ENCODE measurements at places on chromosomes 6 and 20.

- DNase-seq = no peak
These were observed 98.7 kb upstream of the RUNX2 start for GRCh38 chr6:45229416-45229815.

DNA sequence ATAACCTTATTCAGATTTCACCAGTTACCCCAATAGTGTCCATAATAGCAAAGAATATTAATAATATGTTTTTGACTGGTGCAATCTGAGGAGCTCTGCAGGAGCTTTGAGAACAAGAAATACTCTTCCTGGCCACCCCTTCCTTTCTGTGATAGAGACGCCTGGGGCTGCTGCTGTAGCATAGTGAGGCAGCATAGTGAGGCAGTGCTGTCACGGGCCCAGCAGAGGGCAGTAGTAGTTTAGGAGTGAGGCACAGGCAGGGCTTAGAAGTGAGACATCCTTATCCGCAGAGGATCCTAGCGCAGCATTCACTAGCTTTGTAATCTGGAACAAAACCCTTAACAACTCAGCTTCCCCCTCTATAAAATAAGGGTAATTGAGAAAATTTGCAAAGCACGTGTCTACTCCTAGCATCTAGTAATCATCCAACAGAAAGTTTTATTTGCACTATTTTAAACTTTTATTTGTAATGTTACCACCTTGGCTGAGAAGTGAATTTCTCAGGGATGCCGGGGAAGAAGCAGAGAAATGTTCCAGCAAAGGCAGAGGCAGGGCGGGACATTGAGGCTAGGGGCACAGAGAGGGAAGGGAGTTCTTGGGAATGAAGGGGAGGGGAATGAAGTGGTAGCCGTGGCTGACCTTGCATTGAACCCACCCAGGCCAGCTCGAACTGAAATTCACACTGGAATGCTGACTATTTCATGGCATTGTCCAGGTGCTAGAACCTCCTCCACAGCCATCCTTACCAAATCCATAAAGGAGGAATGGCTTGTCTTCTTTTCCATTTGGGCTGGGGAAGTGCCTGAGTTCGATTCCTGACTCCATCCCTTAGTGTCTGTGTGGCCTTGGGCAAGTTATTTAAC is 78.8 kb downstream of the CDS2 start:
- DNase-seq = no peak

DNA sequence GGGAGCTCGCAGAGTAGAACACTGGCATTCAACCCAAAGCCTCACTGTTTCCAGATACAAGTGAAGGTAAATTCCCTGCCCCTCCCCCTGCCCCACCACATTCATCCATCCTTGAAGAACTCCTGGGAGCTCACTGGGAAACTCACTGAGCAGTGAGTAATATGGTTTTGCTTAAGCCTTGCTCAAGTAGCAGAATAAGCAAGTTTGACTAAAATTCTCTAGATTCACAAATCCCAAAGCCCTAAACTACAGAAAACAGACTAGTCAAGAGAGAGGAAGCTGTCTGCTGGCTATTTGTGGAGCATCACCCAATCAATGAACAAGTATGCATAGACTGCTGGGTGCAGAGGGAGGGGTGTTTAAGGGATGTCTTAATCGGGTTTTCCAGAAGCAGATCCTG is 82.1 kb downstream of the UNC5CL start:
- no peak for DNase-seq

DNA sequence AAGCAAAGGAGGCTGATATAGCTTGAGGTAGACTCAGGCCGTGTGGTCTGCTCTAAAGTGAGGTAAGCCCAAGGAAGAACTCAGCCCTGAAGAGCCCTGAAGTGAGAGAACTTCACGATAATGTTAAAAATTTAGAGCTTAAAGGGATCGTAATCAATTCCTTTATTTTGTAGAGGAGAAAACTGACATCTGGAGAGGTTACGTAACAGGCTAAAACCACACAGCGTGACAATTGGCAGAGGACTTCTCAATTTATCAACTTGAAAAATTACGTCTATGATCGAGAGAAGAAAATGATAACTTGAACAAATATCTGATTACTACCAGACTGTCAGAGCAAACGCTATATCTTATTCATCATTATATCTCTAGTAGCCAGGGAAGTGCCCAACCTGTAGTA is 121.8 kb upstream of the FOXO3 start:
- no peak for DNase-seq

GRCh38 chr6:47762502-47762901 is 19.3 kb upstream of the OPN5 start:
- DNase-seq = no peak

GRCh38 chr6:143934331-143934730 is 70.1 kb downstream of the ZC2HC1B start:
- DNase-seq = no peak

DNA sequence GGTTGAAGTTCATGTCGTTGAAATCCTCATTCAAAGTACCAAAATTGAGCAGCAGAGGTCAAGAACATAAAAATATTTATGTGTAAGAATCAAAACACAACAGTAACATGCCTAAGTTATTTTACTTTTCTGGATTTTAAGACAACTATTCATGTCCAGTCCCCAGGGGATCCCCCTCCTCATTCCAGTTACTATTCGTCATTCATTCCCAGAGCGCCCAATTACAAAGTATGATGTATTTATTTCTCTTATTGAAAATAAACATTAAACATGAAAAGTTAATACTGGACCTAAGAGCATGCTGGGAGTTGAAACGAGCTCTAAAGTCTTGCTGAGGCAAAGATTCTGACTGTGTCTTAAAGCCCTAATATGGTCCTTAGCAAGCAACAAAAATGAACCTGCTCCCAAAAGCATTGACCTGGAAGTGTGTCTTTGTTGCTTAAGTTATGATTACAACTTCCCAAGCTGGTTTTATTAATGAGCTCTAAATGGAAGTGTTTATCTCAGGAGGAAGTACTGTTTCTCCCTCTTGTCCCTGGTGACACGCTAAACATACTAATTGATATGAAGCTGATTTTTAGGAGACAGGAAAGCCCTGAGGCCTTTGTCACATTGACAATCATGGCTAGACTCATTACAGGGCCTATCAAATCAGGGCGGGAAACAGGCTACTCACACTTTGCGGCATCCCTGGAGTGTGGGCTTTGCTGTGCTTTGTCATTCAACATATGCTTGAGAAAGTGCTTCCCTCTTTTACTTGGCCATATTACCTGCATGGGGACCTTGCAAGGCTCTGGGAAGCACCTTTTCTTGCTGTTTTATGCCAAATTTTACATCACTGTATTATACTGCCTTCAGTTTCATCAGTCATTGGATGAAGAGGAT is 192.2 kb upstream of the DTNBP1 start:
- no peak for DNase-seq

DNA sequence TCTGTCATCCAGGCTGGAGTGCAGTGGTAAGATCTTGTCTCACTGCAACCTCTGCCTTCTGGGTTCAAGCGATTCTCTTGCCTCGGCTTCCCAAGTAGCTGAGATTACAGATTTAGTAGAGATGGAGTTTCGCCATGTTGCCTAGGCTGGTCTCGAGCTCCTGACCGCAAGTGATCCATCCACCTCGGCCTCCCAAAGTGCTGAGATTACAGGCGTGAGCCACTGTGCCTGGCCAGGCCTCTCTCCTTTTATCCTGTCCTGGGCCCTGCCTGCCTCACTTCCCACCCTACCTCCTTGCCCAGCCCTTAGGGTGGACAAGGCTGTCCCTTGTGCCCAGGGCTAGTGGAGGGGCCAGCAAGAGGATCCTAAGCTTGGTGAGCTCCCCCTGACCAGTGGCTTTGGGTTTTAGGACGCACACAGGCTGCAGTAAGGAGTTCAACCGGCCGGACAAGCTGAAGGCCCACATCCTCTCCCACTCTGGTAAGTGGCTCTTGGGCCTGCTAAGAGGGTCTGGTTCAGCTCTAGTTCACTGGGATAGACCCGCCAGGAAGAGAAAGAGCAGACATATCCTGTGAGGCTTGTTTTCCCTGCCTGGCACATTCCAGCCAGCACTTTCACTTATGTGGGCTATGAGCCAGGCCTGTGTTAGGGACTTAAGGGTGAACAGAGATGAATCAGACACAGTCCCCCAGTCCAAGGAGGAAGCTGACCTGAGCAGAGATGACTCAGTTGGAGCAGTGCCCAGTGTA is 21.9 kb upstream of the CHMP4B start:
- no peak for DNase-seq

DNA sequence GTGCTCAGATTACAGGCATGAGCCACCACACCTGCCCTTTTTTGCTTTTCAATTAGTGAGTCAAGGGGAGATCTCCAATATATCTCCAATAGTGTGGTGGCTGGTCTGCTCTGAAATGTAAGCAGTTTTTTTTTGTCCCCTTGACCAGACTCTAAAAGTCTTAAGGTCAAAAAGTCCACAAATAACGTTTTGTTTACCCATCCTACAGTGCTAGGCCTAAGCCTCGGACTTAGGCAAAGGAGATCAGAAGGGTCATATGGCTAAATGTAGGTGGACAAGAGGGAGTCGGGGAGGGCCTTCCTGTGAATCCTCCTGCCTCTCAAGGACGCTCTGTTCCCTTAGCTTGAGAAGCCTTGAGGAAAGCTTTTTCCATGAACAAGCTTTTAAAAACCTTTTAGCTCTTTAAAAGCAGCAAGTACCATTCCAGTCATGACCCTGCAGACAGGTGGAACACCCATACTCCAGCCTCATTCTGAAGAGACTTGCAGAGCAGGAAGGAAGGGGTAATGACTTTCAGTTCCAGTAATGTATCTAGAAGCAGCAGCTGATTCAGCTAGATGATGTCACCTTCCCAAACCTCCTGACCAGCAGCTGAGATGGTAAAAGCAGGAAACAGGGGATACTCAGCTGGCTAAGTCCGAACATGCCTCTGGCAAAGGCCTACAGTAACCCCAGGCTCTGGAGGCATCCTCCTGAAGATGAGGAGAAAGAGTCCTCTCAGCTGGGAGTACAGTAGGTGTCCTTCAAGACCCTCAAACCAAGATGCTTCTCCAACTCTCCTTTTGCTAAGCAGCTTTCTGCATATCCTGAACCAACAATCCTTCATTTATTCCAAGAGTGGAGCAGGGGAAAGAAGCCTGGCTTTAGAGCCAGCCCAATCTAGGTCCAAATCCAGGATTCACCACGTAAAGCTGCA is 23.6 kb downstream of the BCL2L1 start:
- DNase-seq = no peak

DNA sequence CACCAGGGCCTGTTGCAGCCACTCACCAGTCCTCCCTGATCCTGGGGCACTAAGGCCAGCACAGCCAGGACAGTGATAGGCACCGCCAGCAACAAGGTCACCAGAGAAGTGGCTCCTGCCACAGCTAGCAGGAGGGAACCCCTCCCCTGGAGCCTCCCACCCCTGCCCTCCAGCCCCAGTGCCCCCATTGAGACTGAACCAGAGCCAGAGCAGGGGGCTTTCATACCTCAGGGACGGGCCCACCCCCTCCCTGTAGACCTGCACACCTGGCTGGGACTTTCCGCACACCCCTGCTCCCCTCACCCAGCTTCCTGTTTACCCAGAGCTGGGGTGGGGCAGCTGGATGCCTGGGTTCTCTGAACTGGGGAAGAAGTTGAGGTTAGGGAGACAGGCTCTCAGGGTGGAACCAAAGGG is at the start of gene LTB:
TSS of gene LTB (minus strand) at position 195 of the 414 bp plus-strand sequence. CDS start at position 188, 7 bp downstream.
- DNase-seq = peak; percentile 42

DNA sequence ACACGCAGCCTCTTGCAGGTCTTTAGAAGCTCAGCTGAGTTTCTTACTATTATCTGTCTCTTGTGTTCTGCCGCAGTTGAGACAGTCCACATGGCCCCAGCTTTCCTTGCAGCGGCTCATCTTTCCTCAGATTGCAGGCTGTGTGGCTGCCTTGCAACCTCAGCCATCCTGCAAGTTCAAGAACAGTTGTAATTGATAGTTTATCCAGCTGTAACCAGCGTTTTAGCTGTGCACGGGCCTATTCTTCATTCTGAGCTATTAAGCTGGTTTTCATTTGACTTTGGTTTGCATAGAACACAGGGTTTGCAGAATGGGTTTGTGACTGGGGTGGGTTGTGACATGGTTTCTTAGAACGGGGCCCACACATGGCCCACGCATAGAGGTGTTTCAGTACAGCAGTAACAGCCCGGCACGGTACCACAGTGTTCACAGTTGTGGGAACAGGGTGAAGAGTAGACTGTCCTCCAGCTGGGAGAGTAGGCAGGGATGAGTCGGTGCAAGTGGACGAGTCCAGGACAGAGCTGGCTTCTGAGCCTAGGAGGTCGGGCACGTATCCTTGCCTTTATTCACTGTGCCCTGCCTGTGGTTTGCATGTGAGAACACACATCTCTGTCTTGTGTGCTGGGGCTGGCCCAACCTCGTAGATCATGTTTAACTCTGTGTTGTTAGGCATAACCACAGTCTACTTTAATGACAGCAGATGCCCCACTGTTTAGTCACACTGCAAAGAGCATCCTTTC is 89.2 kb downstream of the RPP40 start:
- DNase-seq = no peak

GRCh38 chr6:143845033-143845432 is 1.9 kb downstream of the LTV1 start:
- no peak for DNase-seq
